AG09319 (cell line): ENCODE measurements at places on chromosomes 3 and 15.

- no peak for DNase-seq
These were observed 281.3 kb downstream of the UBE2E2 start for GRCh38 chr3:23484386-23484785.

GRCh38 chr3:118688396-118688884 lies 346.2 kb downstream of the IGSF11 start:
- no peak for DNase-seq

DNA sequence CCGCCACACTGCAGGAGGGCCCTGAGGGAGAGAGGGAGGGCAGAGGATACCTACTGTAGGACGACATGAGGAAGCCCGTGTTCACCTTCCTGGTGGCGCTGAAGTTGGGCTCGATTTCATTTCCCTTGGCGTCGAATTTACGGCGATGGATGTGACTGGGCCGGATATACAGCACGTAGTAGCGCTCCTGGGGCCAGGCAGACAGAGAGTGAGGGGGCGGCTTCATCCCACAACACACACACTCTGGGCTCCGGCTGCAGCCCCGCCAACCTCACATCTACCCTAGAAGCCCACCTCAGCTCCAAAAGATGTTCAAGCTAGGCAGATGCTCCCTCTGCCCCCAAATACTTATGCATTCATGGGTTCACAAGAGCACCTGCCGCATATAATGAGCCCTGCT lies 4.5 kb downstream of the ARPIN start:
- DNase-seq, result no peak

- no peak for DNase-seq
These were observed 483.2 kb downstream of the TBL1XR1 start for GRCh38 chr3:176714034-176714433.

DNA sequence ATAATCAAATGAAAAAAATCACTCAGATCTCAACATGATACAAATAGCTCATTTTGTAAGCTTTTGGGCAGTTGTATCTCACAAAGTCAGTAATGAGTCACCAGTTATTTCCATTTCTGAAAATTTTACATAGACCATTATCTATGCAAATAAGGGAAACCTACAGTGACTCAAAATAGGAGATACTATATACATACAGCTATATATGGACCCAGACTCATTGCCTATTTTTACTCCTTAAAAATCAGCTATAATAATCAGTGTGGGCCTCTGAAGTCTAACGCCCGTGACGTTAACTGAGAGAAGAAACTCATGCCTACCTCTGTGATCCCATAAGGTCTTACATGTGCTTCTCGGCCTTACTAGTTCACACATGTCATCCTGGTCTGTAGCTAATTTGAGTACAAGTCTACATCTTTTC lies 31.6 kb downstream of the LRIG1 start:
- DNase-seq, result no peak

DNA sequence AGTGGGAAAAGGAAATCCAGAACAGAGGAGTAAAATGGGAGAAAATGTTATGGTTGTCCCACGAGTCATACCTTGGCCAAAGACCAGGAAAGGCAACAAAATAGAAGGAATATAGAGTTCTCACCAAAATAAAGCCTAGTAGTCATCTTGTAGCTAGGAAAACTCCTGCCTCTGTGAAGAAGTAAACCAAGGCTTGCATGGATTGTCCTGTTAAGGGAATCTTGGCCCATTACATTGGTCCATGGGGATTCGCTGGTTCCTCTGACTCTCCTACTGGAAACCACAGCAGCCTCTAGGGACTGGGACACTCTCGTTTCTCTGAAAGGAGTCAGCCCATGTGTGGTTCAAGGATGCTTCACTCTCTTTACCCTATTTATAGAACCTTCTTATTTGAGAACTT lies 62.9 kb upstream of the FNDC3B start:
- DNase-seq, result no peak

GRCh38 chr15:78047761-78048627 lies 29.5 kb downstream of the TBC1D2B start:
- DNase-seq, result no peak

GRCh38 chr15:101608201-101608600 lies 44.0 kb downstream of the TM2D3 start:
- no peak for DNase-seq

DNA sequence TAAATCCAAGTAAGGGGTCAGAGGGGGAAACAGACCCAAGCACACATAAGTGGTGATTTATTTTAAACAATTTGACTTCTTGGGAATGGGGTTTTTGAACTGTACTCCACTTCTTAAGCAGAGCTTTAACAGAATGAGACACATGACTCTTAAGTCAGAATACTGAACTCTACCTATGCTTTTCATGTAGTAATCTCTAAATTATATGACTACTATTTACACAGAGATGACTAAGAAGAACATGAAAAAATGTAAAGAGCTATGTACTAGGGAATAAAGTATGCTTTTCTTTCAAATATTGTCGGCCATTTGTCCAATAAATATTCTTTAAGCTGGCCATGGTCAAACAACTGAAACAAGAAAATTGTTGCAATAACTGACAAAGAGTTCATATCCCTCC lies 35.2 kb downstream of the TRANK1 start:
- DNase-seq, result no peak

DNA sequence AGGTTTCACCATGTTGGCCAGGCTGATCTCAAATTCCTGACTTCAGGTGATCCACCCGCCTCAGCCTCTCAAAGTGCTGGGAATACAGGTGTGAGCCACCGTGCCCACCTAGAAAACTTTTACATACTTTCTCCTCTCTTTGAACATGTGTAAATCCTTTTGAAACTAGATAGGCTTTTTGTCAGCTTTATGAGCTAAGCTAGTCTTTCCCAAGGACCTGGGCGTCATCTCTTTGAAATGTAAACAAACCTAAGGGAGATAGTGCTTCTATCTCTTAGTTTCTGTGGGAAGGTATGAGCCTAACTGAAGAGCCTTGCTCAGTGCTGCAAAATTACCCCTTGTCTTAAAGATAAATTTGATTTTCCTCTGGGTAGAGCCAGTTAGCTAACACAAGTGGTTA lies 4.8 kb downstream of the CX3CR1 start:
- no peak for DNase-seq
